Activated CD4-positive, alpha-beta T cell treated with anti-CD3 and anti-CD28 coated beads for 4 hours (primary cell): ENCODE measurements at places on chromosomes 2 and 18.

GRCh38 chr2:100068395-100068794, 74.0 kb downstream of the AFF3 start:
- no peak for DNase-seq

DNA sequence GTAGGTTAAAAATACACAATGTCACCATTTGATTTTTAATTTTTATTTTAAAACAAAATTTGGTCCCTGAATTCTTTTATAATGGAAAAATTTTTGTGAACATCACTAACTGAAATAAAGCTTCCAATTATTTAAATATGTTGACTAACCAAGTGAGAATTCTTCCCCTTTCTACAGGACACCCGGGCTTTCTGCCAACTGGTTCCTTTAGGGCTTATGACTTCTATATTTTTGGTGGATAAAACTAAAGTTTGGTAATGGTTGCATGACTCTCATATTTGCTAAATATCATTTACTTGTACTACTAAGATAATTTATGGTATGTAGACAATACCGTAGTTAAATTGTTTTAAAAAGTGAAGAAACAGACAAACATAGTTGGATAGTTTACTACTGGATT, 291.0 kb upstream of the DOK6 start:
- no peak for DNase-seq

DNA sequence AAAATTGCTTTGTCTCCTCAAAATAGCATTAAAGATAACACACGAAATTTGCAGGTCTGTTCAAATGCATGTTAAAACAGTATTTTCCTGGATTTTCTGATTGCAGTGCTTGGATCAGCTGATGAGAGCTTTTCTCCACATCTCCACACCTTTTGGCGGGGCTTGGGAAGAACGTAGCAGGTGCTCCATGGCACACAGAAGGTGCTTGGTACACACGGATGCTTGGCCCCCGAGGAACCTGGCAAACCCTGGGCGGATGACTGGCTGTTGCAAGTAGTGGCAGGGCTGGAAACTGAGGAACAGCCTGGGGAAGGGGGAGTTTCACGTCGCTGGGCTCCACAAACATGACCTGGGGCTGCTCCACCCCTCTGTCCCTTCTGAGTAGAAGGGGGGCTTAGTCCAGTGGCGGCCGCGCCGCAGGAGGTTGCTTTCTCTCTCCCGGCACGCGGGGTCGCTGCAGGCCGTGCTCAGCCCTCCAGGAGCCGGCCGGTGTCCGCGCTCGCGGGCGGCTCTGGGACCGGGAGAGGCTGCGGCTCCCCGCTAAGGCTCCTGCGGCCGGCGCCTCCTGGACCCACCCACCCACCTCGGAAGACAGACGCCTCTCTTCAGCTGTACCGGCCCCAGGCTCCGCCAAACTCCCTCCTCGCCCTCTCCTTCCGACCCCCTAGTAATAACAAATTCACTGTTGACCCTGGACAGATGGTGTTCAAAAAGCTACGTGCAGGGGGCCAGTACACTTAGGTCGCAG, 69.3 kb downstream of the MARCO start:
- no peak for DNase-seq

- no peak for DNase-seq
These were observed 31.3 kb downstream of the SNED1 start for GRCh38 chr2:241029599-241030332.

- no peak for DNase-seq
These were observed at the start of gene BOLL for GRCh38 chr2:197784956-197785941. TSS of gene BOLL (minus strand) at chr2:197785319. CDS start at chr2:197781850, 3,469 bp downstream.

DNA sequence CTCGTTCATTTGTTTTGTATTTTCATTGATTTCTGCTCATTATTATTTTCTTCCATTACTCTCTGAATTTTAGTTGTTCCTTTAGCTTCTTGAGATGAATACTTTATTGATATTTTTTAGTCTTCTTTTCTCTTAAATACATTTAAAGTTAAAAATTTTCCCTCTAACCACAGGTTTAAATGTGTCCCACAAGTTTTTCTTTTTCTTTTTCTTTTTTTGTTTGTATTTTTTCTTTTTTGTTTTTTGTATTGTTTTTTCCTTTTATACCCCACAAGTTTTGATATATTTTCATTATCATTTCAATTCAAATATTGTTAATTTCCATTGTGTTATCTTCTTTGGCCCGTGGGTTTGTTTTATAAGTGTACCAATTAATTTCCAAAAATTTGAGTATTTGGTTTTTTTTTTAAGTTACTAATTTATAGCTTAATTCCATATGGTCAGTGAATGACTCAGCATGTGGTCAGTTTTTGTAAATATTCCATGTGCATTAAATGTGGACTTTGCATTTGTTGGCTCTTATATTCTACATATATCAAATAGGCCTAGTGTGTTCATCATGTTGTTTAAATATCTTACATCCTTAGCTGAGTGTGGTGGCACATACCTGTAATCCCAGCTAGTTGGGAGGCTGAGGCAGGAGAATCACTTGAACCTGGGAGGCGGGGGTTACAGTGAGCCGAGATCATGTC, 16.2 kb downstream of the CENPO start:
- no peak for DNase-seq

DNA sequence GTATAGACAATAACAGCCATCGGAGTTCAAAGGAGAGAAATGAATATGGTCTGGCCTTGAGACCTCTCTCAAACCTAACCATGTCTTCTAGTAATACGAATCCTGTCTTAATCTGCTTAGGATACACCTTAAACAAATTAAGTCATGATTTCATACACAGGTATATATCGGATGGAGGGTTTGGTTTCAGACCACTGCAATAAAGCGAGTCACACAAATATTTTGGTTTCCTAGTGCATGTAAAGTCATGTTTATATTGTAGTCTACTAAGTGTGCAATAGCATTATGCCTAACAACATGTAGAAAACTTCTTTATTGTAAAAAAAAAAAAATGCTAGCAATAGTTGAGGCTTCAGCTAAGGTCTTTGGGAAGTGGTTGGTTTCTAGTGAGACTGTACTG, 73.8 kb downstream of the EML6 start:
- DNase-seq: no peak

- peak; percentile 63 for DNase-seq
These were observed 14.3 kb downstream of the SIX3 start for GRCh38 chr2:44955593-44956392.

DNA sequence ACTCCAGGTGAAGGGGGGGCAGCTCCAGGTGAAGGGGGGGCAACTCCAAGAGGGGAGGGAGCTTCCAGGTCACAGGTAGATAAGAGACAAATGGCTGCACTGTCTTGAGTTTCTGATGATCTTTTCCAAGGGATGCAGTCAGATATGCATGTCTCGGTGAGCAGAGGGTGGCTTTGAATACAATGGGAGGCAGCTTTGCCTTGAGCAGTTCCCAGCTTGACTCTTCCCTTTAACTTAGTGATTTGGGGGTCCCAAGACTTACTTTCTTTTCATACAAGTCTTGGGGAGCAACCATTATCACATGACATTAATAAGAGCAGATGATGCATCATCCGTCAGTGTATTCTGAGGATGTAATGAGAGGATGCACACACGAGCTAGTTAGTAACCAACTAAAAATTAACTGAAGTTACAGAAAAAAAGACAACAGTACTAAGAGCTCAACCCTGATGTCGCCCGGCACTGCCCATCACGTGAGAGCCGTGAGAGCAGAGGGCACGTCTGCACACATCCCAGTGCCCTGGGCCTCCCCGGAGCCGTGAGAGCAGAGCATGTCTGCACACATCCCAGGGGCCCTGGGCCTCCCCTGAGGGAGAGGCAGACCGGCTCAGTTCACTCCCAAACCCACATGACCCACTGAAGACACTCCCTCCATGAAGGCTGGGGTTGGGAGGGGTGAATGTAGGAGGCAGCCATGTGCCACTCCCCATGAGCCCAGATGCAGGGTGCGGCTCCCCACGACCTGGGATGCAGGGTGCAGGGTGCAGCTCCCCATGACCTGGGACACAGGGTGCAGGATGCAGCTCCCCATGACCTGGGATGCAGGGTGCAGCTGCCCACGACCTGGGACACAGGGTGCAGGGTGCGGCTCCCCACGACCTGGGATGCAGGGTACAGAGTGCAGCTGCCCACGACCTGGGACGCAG, 39.4 kb downstream of the PXDN start:
- no peak for DNase-seq

- DNase-seq: no peak
These were observed 203.7 kb downstream of the TMEM163 start for GRCh38 chr2:134515137-134515536.

GRCh38 chr2:23662941-23663920, 263.7 kb downstream of the ATAD2B start:
- DNase-seq: no peak

DNA sequence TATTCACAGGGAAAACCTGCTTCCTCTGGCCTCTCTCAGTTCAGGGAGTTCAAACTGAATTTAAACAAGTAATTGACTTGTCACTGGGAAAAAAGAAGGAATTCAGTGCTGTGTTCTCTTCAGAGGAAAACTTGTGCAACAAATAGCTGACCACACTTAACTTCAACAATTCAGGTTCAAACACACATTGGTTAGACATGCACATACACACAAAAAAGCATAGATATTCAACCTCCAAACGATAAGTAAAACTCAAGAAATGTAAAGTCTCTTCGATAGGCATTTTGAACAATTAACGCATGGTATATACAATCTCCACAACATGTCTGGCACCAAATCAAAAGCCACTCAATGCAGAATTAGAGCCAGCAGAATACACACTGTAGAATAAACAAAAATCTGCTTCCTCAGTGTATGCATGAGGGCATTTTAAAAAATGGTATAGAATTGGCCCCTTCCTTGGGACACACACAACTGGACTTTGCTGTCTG, 269.0 kb downstream of the TCF4 start:
- no peak for DNase-seq

DNA sequence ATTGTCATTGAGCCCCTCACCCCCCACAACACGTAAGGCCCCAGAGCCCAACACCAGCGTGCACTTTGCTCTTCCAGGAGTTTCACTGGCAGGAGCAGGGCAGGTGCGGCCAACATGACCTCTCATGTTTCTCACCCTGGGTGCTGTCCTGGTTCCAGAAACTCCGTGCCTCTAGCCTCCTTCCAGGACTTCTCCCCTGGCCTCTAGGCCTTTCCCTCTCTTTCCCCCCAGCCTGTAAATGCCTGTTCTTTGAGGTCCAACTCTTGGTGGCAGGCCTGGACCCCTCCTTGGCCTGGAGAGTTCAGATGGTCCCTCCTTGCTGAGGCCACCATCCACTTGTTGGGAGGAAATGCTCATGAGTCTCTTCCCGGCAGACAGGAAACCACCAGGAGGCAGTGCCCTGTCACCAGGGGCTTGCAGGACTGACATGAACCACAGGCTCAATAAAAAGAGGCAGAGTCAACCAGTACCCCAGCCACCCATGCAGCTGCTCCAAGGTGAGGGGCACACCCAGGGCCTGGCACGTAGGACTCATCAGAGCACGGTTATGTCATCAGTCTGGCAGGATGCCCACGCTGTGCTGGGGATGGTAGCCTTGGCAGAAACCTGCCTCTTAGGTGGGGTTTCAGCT, 1.5 kb downstream of the MALL start:
- no peak for DNase-seq

DNA sequence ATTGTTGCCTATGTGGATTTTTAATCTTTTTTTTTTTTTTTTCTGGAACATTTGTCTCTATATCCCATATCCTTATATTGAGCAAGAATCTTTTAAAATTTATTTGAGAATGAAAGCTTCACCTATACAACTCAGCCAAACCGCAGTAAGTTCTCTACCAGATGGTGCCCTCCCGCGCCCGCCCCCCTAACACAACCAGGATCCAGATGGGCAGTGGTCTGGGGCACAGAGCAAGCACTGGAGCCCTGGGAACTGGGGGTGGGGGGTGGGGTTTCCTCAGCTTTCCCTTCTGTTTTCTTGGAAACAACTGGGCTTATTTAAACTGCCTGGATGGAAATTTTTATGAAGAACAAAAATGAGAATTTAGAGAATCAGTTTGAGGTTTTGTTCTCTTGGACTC, 74.6 kb downstream of the ACAA2 start:
- DNase-seq: no peak

GRCh38 chr2:240626531-240627300, 1.4 kb downstream of the GPR35 start:
- DNase-seq: no peak

GRCh38 chr2:221896505-221897151, 324.5 kb upstream of the EPHA4 start:
- no peak for DNase-seq

GRCh38 chr2:112691881-112692281, 28.9 kb upstream of the NT5DC4 start:
- DNase-seq: no peak

DNA sequence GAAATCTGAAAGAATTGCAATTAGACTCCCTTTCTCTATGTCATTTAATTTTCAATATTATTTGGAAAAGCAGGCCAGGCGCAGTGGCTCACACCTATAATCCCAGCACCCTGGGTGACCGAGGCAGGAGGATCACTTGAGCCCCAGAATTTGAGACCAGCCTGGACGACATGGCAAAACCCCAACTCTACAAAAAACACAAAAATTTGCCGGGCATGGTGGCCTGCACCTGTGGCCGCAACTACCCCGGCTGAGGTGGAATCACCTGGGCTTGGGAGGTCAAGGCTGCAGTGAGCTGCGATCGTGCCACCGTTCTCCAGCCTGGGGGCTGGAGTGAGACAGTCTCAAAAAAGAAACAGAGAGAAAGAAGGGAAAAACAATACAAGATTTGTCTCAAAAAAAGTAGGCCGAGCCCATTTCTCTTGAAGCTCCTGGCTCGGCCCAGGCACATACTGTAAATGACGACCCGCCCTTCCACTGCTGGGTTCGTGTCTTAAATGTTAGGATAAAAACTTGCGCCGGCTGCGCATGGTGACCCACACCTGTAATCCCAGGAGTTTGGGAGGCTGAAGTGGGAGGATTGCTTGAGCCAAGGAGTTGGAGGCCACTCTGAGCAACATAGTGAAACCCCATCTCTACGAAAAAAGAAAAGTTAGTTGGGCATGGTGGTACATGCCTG, 31.1 kb upstream of the GPC1 start:
- DNase-seq: no peak

DNA sequence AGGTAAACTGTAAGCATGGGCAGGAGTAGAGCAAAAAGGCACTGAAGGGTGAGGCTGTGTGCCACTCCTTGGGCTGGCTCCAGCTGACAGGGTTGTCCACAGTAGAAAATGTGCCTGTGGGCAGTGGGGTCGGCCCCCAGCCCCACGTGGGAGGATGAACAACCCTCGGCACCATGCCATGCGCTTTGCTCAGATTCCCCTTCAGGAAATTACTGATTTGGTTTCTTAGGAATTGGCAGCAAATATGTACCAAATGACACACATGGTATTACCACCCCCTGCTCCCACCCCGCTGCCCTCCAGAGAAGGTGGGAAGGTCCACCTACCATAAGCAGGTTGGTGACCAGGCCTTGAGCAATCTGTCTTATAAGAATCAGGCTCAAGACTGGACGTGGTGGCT, 13.6 kb downstream of the ADCY3 start:
- DNase-seq: no peak

DNA sequence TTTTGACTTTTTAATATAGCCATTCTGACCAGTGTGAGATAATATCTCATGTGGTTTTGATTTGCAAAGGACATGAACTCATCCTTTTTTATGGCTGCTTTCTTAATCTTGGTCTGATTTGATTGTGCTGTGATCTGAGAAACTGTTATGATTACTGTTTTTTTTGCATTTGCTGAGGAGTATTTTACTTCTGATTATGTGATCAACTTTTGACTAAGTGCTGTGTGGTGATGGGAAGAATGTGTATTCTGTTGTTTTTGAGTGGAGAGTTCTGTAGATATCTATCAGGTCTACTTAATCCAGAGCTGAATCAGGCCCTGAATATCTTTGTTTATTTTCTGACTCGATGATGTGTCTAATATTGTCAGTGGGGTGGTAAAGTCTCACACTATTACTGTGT, 16.8 kb downstream of the SP140L start:
- no peak for DNase-seq
